Activated CD8-positive, alpha-beta T cell treated with anti-CD3 and anti-CD28 coated beads for 36 hours (primary cell): ENCODE measurements at places on chromosomes 4 and X. TPM values are rescaled to one million over a fixed set of nuclear protein-coding genes. Genes with fewer than 3 reads are reported as not detected.

- H3K27ac ChIP-seq: no peak overlapping the region
- no peak for DNase-seq
- peaks cover 32% of the 10 kb centered on the region for H3K27me3 ChIP-seq
- peaks cover 8% of the 10 kb centered on the region for H3K4me1 ChIP-seq
These were observed 2.5 kb upstream of the LNX1 start for GRCh38 chr4:53593765-53594164.

Gene CT47B1
- total RNA-seq: not detected

- H3K27me3 ChIP-seq: no peaks in the 10 kb centered on the region
- DNase-seq: peak; percentile 60
- H3K4me1 ChIP-seq: peaks cover under 1% of the 10 kb centered on the region
- H3K27ac ChIP-seq: no peak overlapping the region
- H3K4me3 ChIP-seq: no peak overlapping the region
These were observed 62.8 kb downstream of the PPP1R2C start for GRCh38 chrX:42714981-42715700.

GRCh38 chrX:151870602-151871001 lies 42.1 kb upstream of the MAGEA4 start:
- H3K4me3 ChIP-seq: no peak overlapping the region
- H3K27me3 ChIP-seq: no peaks in the 10 kb centered on the region
- no peaks in the 10 kb centered on the region for H3K36me3 ChIP-seq
- no peak overlapping the region for H3K27ac ChIP-seq

- no peaks in the 10 kb centered on the region for H3K27me3 ChIP-seq
- H3K4me1 ChIP-seq: no peaks in the 10 kb centered on the region
- no peak overlapping the region for H3K4me3 ChIP-seq
- no peaks in the 10 kb centered on the region for H3K36me3 ChIP-seq
These were observed 222.2 kb upstream of the DKK2 start for GRCh38 chr4:107258359-107258758.

DNA sequence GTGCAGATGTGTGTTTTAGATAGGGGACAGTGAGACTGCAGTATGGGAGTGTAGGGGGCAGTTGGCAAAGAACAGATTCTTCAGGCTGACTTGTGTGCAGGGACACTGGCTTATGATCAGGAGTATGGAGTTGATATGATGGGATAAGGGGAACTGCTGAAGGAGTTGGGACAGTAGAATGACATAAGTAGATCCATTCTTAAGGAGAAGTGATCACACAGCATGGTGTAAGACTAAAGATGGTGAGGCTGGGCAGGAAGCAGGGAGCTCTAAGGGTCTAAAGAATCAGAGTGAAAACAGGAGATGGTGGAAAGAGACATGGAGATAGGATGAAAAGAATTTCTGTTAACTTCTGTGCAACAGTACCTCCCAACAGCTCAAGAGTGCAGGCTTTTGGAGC lies 70.7 kb downstream of the REELD1 start:
- peaks cover 2% of the 10 kb centered on the region for H3K36me3 ChIP-seq
- no peak overlapping the region for H3K4me3 ChIP-seq
- no peak overlapping the region for H3K27ac ChIP-seq
- no peaks in the 10 kb centered on the region for H3K4me1 ChIP-seq
- DNase-seq: no peak

- no peak overlapping the region for H3K4me3 ChIP-seq
- peaks cover 23% of the 10 kb centered on the region for H3K27me3 ChIP-seq
- no peaks in the 10 kb centered on the region for H3K4me1 ChIP-seq
- DNase-seq: no peak
These were observed 53.4 kb downstream of the PSAPL1 start for GRCh38 chr4:7381221-7381889.

Gene ATP2B3
- not detected for total RNA-seq

Gene SH3BP2
- 59.0 TPM for total RNA-seq
